ENCODE measurements at places on chromosomes 16 and 17.

DNA sequence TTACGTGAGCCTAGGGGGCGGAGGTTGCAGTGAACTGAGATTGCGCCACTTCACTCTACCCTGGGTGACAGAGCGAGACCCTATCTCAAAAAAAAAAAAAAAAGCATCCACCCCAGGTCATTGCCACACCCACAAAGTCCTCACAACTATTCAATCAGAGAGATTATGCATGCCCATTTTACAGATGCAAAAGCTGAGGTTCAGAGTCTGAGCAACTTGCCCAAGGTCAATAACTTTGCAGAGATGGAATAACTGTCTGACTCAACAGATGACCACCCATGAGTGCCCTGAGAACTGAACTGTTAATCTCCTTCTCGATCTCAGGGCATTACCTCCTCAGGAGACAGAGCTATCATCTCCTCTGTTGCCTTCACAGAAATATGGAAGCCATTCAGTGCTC, 5.5 kb upstream of the TMEM114 start:
- no peak for DNase-seq

GRCh38 chr16:76190057-76190456, 87.1 kb upstream of the CNTNAP4 start:
- DNase-seq: no peak

GRCh38 chr16:6837722-6838121, 494.9 kb upstream of the RBFOX1 start:
- no peak for DNase-seq

DNA sequence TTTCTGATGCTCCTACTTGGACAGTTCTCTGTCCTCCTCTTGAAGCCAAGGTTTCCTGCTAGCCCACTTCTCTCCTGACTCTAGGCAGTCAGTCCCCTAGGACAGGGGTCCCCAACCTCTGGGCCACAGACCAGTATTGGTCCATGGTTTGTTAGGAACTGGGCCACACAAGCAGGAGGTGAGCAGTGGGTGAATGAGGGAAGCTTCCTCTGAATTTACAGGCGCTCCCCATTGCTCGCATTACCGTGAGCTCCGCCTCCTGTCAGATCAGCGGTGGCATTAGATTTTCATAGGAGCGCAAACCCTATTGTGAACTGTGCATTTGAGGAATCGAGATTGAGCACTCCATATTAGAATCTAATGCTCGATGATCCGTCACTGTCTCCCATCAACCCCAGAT, 55.7 kb downstream of the GNA13 start:
- DNase-seq: no peak

DNA sequence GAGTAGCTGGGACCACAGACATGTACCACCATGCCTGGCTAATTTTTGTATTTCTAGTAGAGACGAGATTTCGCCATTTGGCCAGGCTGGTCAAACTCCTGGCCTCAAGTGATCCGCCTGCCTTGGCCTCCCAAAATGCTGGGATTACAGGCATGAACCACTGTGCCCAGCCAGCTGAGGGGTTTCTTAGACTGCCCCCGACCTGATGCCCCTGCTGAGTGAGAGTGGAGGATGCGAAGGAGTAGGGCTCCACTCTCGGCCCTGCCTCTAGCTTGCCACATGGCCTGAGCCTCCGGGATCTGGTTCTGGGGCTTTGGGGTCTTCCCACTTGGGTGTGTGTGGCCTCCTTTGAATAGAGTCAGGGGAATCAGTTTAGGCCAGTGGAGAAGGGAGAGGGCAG, 11.0 kb downstream of the GPR179 start:
- no peak for DNase-seq

GRCh38 chr16:46857368-46857945, 26.5 kb upstream of the C16orf87 start:
- no peak for DNase-seq

DNA sequence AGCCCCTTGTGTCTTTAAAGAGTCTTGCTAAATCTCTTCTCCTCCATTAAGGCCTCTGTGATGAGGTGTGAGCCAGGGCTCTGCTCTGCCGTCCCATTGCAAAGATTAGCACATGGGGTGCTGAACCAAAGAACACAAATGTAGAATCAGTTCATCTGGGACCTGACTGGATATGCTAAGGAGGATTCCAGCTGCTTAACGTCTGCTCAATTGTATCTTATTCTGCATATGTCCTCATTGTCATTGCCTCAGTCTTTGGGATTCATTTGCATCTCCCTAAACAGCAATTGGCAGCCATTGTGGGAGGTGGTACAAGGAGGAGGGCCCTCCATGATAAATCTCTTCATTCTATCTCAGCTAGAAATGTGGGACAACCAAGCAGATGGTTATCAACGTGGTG, 106.3 kb upstream of the ADAMTS18 start:
- no peak for DNase-seq

GRCh38 chr17:57650548-57650947, 94.6 kb downstream of the CCDC182 start:
- DNase-seq: no peak

DNA sequence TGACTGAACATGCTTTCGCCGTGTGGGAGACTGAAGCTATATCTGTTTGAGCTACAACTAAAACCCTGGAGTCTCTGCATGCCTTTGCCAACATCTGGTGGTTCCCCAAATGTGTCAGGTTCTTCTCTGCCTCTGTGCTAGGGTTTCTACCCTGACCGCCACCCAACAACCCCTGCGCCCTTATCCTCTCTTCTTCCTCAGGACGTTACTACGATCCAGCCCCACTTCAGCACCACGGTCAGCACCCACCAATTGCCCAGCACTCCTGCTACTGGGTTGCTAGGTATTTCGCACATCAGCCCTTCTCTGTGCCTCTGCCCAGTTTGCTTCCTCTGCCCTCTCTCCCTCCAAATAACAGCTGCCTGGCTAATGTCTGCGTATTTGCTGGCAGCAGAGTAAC, 106.3 kb upstream of the HSBP1 start:
- DNase-seq: no peak

DNA sequence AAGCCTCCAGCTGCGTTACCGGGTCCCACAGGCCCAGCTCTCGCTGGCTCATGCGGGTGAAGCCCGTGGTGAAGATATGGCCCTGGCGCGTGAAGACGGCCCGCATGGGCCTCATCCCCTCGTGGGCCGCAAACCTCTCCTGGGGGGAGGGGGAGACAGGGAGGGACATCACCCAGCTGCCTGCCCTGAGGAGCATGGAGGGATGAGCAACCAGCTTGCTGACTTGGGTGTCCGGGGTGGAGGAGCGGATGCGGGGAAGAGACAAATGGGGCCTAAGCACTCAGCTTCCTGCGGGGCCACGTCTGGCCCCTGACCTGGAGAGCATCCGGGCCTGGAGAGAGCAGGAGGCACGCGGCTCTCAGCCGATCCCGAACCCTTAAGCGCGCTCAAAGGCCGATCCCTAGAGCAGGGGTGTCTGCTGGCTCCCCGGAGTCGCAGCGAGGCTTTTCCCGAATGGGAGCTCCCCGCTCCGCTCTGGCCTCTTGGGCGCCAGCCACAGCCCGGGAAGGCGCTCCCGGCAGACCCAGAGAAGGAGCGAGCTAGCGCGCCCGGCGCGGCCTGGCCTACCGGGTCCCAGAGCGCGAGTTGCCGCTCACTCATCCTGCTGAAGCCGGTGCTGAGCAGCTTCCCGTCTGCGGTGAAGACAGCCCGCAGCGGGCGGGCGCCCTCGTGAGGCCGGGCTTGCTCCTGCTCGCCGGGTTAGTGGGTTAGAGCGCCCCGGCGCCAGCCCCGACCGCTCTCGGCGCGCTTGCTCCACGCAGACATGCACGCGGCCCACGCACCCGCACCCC, 5.0 kb downstream of the CORO6 start:
- peak; percentile 86 for DNase-seq

DNA sequence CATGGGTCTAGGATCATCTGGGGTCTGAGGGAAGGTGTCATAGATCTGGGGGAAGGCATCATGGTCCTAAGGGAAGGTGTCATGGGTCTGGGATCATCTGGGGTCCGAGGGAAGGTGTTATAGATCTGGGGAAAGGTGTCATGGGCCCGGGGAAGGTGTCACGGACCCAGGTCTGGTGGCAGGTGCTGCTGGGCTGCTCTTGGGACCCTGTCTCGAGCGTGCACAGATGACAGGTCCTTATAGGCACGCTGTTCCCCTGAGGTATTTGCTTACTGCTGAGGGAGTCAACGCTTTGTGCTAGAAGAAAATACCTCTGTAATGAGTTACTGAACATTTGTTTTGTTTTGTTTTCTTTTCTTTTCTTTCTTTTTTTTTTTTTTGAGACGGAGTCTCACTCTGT, 1.4 kb downstream of the RAB40C start:
- DNase-seq: no peak

All from CD4-positive, alpha-beta memory T cell (primary cell).